Colonic mucosa (tissue), 4 donors: ENCODE measurements at places on chromosomes 11 and 22.
A peak's percentile ranks its signal among the peaks of the same experiment; 100 is the strongest.

- no peaks in the 10 kb centered on the region for H3K4me1 ChIP-seq
- H3K27me3 ChIP-seq: no peaks in the 10 kb centered on the region
- no peak overlapping the region for H3K27ac ChIP-seq
- H3K4me3 ChIP-seq: no peak overlapping the region
- H3K36me3 ChIP-seq: no peaks in the 10 kb centered on the region
Measured at GRCh38 chr22:25554238-25554671, 10.2 kb upstream of the GRK3 start.

DNA sequence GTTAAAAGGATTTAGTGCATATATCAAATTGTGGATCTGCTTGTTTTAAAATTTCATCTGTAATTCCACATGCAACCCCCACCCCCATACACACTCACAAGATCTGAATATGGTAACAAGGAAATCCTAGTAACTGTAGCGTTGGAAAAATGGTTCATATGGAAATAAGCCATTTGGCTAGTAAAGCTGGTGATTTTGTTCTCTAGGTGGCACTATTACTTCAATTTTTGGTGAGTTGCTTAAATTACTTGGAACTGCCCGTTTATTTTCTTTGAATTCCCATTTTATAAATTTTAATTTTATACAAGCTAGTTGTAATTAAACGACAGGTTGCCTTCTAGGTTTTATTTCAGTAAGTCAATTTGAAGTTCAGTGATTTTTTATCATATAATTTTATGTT, 5.3 kb downstream of the BDNF start:
- DNase-seq: no peak
- no peak overlapping the region for H3K4me3 ChIP-seq
- peaks cover 12% of the 10 kb centered on the region for H3K27me3 ChIP-seq
- no peaks in the 10 kb centered on the region for H3K36me3 ChIP-seq
- H3K27ac ChIP-seq: no peak overlapping the region

- no peaks in the 10 kb centered on the region for H3K27me3 ChIP-seq
- H3K4me1 ChIP-seq: peaks cover 7% of the 10 kb centered on the region
- DNase-seq: peak; percentile 64
- no peak overlapping the region for H3K27ac ChIP-seq
- H3K36me3 ChIP-seq: no peaks in the 10 kb centered on the region
Measured at GRCh38 chr22:43263645-43264514, 76.9 kb upstream of the TTLL12 start.

- H3K4me1 ChIP-seq: peaks cover 13% of the 10 kb centered on the region
- no peak overlapping the region for H3K4me3 ChIP-seq
- H3K27me3 ChIP-seq: no peaks in the 10 kb centered on the region
- peaks cover 16% of the 10 kb centered on the region for H3K36me3 ChIP-seq
- DNase-seq: no peak
Measured at GRCh38 chr22:24559471-24559870, 3.7 kb downstream of the SNRPD3 start.

DNA sequence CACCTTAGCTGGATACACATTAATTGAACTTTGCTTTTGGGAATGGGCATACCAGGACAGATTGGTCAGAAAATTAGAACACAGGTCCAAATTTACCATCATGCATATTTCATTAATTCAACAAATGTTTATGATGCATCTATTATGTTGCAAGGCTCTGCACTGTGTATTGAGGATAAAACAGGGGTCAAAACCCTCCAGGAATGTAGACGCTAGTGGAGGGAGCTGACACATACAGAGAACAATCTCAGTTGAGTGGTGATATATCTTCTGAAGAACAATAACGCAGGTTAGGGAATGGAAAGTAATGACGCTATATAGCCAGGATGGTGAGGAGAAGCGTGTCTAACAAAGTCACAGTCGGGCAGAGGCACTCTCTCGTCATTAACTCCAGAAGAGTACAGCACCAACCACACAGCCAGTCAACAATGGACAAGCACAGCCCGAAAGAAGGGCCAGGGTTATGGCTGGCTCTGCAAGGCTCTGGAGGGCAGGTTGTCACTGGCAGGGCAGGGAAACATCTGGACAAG, 3.8 kb downstream of the FLI1 start:
- no peak overlapping the region for H3K27ac ChIP-seq
- H3K36me3 ChIP-seq: no peaks in the 10 kb centered on the region
- no peak overlapping the region for H3K4me3 ChIP-seq
- peaks cover 26% of the 10 kb centered on the region for H3K27me3 ChIP-seq
- DNase-seq: no peak

DNA sequence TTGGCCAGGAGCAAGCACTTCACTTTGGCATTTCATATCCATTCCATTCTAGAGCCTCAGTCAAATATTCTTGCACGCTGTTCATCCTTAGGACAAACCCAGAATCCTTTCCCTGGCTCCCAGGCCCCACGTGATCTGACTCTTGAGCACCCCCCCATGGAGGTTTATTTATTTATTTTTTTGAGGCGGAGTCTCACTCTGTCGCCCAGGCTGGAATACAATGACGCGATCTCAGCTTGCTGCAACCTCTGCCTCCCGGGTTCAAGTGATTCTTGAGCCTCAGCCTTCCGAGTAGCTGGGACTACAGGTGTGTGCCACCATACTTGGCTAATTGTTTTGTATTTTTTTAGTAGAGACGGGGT, 12.7 kb upstream of the TSGA10IP start:
- H3K27ac ChIP-seq: no peak overlapping the region
- no peak overlapping the region for H3K4me3 ChIP-seq
- no peaks in the 10 kb centered on the region for H3K4me1 ChIP-seq
- no peak for DNase-seq
